ENCODE measurements at places on chromosomes 2 and 18. TPM values are rescaled to one million over a fixed set of nuclear protein-coding genes. Genes with fewer than 3 reads are reported as not detected.

THSD7B gene
- not detected for total RNA-seq

LYPD1 gene
- total RNA-seq, result 79.7 TPM

SKA1 gene
- 13.9 TPM for total RNA-seq

B4GALT6 gene
- total RNA-seq, result 3.9 TPM

CCDC68 gene
- 0.54 TPM for total RNA-seq

SLC30A3 gene
- total RNA-seq, result under 0.01 TPM

DYSF gene
- under 0.01 TPM for total RNA-seq

MYO7B gene
- 0.18 TPM for total RNA-seq

VSNL1 gene
- total RNA-seq, result 0.28 TPM

FSHR gene
- total RNA-seq, result not detected

Data from IMR-90 (cell line).